Stimulated activated CD4-positive, alpha-beta T cell treated with anti-CD3 and anti-CD28 coated beads, Interleukin-1b, Interleukin-23, amount 100 ng/mL, for 4 hours (primary cell): ENCODE measurements at places on chromosomes 12 and 14.

GRCh38 chr14:66709291-66709690 is 201.3 kb downstream of the GPHN start:
- DNase-seq, result no peak

GRCh38 chr14:103104654-103105452 is 10.3 kb downstream of the EXOC3L4 start:
- DNase-seq, result peak; percentile 71

GRCh38 chr12:109625131-109625559 is 51.6 kb downstream of the MVK start:
- DNase-seq, result no peak

GRCh38 chr12:13169272-13169671 is 27.3 kb upstream of the EMP1 start:
- no peak for DNase-seq

GRCh38 chr14:100140452-100141078 is 18.9 kb downstream of the DEGS2 start:
- no peak for DNase-seq

DNA sequence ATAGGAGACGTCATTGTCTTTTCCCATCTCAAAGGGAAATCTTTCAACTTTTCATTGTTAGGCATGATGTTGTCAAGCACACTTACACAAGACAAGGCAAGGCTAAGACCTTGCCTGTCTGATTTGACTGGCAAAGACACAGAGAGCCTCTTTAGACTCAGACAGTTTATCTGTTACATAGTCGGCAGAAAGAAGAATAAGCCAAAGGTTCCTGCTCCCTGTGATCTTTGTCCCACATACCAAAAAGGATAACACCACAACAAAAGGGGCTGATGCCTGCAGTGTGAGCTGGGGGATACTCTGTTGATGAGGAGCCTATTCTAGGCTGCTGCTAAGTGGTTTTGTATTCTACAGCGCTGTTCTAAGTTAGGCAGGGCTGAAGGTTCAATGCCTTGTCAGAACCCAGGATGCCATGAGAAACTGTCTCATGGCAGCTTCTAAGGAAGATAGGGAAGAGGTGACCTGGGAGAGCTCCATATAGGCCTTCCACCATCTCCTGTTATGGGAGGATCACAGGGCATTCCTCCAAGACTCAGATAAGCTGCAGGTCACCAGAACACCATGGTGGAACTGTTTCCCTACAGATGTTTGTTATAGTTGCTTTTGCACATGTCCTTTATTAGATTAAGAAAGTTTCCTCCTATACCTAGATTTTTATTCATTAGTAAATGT is 12.7 kb downstream of the ERC1 start:
- no peak for DNase-seq

GRCh38 chr12:112148031-112148513 is 22.7 kb downstream of the TRAFD1 start:
- no peak for DNase-seq

DNA sequence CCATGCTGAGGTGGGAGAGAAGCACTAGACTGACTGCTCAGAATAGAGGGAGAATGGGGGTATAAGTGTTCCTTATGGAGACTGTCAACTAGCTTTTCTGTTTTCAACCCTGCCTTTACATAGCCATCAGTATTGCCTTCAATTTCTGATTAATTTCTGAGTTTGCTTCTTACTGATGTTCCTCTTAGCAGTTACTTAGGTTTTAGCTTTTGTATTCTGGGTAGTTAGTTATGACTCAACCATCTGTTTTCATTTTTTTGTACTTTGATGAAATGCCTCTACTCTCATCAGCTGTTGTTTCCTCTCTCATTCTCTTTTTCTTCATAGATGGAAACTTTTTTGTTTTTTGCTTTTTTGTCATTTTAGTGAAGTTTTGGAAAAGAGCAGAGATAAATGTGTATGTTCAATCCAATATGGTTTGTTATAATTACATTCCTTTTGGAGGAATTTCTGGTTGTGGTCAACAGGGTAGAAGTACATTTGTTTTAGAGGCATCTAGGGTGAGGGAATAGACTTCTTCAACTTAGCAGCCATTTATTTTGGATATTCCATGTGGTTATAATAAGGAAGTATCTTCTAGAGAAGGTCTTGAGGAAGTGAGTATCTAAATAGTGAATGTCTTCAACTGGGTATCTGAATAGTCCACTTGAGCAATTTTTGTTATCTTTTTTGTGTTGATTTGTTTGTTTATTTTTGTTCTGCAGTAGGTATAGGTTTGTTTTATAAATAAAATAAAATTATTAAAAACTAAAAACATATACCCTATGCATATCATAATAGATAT is 29.6 kb downstream of the PMCH start:
- DNase-seq, result no peak

DNA sequence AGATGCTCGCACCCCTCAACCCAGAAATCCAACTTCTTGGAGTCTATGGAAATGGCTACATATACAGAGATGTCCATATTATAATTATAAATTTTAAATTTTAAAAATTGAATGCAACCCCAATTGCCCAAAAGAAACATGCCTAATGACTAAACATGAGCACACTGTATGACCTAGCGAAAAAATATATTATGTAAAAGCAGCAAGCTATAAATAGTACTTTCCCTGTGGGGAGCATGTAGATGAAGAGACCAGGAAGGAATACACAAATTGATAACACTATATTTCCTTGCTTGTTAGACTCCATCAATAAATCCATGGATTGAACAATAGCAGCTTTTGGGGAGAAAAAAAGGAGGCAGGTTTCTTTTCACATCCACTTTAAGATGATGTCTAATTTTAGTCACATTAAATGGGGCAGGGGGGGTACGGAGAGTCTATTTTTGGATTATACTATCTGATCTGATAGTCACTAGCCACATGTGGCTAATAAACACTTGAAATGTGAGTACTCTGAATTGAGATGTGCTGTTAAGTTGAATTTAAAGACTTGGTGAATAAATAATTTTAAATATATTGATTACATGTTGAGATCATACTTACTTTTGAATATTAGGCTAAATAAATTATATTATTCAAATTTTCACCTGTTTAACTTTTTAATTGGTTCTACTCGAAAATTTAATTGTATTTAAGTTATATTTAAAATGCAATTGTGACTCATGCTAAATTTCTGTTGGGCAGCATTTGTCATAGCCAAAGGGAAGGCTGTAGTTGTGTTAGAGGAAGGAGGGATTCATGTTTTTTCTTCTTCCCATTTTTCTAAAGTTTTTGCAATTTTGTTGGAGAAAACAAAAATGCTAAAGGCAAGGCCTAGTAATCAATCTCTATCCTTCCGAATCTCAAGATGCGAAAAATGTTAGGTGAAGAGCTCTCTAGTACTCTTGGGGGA is 17.5 kb downstream of the MAX start:
- DNase-seq, result no peak

DNA sequence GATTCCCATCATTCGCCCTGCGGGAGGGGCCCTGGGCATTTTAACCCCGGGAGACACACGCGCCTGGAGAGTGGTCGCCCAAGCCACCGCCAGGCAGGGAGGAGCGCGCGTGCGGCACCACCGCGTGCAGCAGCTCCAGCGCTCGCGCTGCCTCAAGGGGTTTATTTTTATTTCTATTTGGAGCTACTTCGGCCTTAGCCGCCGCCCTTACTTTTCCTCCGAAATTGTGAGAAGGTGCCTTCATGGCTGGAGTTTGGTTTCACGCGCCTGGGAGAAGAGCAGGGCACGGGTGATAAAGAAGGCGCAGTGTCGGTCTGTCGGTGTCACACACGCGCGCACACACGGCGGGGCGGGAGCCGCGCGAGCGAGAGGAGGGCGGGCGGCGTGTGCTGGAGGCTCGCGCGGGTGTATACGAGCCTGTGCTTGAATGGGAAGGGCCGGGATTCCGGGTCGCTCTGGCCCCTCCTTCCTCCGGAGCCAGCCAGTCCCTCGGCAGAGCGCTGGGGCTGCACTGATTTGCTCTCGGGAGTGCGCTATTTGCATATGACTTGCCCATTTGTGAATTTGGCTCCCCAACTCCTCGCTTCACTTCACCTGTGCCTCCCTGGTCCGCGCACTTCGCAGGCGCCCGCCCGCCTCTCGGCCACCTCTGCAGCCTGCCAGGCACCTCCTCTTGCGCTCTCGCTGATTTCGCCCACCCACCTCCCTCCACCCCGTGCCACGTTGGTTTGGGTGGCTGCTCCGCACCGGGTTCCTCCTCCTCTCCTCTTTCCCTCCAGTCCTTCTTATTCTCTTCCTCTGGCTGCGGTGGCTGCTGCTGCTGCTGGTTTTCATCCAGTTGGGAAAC is 932.3 kb downstream of the DIO2 start:
- DNase-seq, result no peak

DNA sequence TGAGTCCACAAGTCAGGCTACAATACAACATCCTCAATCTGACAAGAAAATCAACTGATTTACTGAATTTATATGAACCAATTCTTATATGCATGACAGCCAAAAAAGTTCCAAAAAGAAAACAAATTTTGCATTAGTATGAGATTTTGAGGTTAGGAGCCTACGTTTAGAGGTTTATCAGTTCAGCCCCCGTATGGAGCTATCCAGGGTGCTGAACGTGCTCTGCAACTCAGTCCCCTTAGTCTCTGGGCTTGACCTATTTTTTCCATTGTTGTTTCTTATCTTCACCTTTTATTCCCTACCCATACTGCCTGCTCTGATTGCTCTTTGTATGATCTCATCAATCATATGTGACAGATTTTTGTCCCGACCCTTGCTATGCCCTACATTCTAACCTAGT is 693.0 kb downstream of the NRXN3 start:
- DNase-seq, result no peak

- no peak for DNase-seq
These were observed 33.7 kb upstream of the ADAMTS20 start for GRCh38 chr12:43585676-43586075.

DNA sequence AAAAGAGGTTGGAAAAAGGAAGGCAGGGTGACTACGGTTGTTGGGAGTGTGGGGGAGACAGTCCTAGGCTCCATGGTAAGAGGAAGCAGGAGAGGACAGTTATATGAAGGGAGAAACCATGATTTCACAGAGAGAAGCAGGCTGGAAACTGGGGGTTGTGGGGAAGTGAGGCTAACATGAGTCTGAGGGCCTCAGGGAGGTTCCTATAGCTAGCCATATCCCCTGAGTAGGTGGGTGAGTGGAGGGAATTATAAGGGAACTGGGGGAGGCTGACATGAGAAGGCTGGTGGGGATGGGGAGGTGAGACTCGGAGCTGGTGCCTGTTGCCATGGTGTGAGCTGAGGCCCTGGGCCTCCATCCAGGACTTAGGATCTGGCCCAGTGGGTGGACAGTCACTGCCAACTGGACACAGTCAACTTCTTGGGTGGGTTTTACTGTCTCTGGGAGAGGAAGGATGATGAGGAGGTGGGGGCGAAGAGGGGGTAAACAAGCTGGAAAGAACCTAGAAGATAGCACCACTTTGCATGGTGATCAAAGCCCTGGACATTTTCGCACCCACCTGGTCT is 1.4 kb downstream of the RNASE13 start:
- no peak for DNase-seq

- DNase-seq, result no peak
These were observed 40.8 kb upstream of the BMAL2 start for GRCh38 chr12:27291862-27292261.

DNA sequence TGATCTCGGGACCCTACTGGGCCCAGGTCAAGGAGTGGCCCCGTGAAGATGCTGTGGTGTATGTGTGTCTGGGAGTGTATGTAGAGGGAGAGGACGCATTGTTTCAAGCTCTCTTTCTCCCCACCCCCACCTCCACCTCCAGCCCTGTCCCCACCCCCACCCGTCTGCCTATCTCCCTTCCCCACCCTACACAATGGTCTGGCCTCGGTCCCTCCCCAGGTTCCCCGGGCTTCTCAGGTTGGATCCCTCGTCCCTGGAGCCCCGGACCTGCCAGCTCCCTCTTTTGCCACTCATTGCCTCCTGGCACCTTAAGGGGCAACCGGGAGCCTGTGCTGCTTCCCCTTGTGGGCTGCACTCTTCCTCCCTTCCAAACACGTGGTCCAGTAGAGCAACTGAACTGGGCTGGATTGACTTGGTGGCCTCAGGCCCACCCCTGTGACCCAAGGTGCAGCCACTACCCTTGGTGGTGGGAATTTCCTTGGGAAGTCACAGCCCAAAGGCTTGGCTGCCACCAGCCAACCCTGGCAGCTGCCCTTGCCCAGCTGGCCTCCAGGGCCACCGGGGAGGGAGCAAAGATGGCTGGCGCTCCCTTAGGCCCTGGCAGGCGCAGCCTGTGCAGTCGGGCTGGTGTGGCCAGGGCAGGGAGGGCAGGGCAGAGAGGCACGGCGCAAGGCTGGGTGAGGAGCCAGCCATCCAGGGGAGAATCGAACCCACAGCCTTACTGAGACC is 628 bp downstream of the VRTN start:
- no peak for DNase-seq

- DNase-seq, result no peak
These were observed 34.5 kb downstream of the SYNDIG1L start for GRCh38 chr14:74391479-74391878.

DNA sequence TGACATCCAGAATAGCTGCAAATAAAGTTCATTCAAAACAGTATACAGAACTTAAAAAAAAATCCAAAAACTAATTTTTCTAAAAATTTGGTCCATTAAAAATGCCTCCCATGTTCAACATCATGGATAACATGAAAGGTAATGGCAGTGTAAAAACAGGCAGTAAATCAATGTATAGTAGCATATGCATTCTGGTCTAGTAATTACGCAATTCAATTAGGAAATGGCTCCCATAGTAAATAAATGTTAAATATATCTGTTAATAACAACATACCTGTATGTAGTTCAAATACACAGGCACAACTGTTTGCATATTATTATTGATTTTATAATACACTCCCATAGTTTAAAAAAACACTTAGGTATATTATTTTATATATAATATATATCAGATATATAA is 42.5 kb downstream of the SGPP1 start:
- DNase-seq, result no peak

- DNase-seq, result no peak
These were observed 37.7 kb downstream of the DIP2B start for GRCh38 chr12:50542448-50542847.

GRCh38 chr12:113241191-113242025 is 20.1 kb downstream of the TPCN1 start:
- DNase-seq, result no peak

DNA sequence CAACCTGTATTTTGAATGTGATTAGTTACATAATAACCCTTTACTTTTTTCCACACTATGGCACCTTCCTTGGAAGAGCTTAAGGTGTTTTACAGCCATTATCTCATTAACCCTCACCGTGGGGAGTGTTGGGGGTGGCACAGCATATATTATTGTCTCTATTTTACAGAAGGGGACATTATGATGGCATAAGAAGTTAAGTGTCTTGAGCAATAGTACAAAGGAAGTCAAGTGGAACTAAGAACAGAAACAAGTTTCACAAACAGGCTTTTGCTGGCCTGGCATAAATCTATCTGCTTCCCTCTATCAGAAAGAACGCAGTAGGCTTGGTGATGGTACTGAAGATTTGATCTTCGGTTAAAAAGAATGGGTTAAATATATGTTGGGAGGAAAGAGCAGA is 169.7 kb upstream of the OTX2 start:
- DNase-seq, result no peak

- no peak for DNase-seq
These were observed 9.5 kb upstream of the CISTR start for GRCh38 chr12:53761306-53761705.

GRCh38 chr12:76449583-76449982 is 101.4 kb upstream of the BBS10 start:
- no peak for DNase-seq

- DNase-seq, result no peak
These were observed 293.0 kb downstream of the SSPN start for GRCh38 chr12:26488351-26488750.
